Right lung (tissue), 10 donors: ENCODE measurements at places on chromosomes 7 and 10.

DNA sequence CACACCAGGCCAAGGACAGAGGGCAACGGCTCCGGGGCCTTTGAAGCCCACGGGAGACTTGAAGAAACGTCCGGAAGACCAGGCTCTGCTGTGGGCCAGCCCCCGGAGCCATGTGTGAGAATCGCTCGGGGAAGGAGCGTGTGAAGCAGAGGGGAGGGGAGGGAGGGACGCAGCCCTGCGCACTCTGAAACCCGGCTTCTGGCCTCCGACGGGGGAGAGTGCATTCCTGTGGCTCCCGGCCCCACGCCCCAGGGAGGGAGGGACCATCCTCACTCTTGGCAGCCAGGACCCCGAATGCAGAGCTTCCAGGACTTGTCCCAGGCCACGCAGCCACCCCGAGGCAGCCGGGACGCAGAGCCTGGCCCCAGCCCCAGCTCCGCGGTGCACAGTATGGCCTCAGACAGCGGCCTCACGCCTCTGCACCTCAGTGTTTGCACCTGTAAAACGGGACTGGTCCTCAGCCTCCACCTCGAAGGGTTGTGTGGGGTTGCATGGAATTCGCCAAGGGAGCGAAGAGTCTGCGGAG is 67.4 kb downstream of the PDGFA start:
- DNase-seq, result no peak

- no peak for DNase-seq
Observed at GRCh38 chr7:37494926-37495325, 46.3 kb upstream of the ELMO1 start.

DNA sequence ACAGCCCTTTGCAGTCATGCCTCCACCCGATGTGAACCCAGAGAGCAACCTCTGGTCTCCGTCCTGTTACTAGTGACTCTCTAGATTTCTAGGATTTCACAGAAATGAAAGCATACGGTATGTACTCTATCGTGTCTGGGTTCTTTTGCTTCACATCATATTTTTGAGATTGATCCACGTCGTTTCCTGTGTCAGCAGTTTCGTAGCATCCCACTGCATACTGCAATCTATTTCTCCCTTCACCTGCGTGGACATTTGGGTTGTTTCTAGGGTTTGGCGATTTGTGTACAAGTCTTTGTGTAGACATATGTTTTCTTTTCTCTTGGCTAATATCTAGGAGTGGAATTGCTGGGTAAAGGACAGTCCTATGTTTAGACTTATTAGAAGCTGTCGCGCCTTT is 119.8 kb upstream of the PCBD1 start:
- no peak for DNase-seq

DNA sequence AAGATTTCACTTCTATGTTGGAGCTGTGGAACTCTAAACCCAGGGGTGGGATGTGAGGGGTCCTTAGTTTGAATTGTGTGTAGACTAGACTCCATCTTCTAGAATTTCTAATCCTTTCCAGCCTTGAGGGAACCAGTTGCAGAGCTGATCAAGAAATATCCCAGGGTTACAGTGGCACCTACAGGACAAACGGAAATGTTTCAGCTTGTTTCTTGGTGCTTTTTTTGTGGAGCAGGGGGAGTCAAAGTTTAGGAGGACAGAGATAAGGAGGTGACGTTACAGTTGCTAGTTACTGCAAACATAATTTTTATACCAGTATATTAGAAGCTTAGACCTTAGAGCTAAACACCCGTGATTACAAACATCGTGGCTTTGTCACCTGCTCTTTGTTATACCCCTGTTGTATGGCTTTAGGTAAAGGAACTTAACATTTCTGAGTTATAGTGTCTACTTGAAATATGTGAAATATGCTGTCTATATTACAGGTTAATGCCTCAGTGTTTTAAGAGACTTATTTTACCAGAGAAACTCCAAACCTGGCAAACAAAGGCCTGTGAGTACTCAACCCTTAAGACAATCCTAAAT is 84.5 kb upstream of the DYNC1I1 start:
- DNase-seq, result no peak

DNA sequence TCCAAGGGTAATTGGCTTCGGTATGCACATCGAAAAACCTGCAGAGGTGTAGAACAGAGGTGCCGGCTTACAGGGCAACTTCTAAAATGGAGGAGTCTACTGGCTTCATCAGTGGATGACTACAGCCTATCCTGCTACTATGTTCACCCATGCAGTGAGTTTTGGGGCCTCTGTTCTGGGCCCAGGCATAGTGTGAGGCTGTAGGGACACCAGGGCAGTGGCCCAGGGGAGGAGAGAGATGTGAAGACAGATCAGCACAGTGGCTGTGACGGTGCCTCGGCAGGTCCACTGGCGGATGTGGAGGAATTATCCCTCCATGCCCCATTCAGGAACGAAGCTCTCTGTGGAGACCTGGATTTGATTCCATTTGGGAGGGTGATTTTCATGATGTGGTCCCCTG is 235.3 kb upstream of the MKI67 start:
- no peak for DNase-seq

DNA sequence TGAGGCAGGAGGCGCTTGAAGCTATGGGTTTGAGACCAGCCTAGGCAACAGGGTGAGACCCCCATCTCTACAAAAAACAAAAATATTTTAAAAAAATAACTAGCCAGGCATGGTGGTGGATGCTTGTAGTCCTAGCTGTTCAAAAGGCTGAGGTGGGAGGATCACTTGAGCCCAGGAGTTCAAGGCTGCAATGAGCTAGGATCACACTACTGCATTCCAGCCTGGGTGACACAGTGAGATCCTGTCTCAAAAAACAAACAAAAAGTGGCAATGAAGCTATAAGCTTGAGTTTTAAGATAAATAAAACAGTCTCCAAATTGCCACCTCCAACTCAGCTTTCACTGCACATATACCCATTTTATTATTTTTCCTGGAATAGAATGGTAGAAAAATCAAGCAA is 281.3 kb downstream of the IPMK start:
- DNase-seq, result no peak

DNA sequence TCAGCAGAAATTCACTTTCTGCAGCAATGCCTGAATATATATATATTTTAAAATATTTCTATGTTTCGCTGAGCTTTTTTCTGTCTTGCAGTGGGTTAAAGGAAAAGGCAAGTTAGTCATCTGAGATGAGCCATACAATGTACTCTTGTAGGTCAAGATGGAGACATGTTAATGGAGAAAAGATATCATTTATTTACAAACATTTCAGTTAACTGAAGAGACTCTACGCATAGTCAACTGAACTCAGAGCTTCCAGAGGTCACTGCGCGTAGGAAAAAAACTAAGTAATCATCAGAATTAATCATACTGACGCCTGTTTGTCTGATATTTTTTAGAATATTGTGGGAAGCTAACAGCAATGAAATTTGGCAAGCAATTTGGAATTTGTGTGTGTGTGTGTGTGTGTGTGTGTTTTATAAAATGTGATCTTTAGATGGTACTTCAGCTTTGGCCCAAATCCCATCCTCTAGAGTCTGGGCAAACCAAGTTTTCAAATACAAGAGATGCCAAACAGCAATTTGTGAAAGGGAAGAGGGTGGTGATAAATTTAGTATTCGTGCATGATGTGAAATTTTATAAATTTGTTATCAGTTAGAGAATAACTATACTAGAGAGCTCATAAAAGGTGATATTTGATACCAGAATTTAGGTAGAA is 193.9 kb upstream of the AGR3 start:
- no peak for DNase-seq

- no peak for DNase-seq
Observed at GRCh38 chr7:107157091-107157490, 11.7 kb upstream of the HBP1 start.

GRCh38 chr7:123552641-123553040 is 5.0 kb downstream of the NDUFA5 start:
- DNase-seq, result no peak

GRCh38 chr10:101569622-101570427 is 18.2 kb downstream of the POLL start:
- DNase-seq, result peak; percentile 65

GRCh38 chr7:112006071-112006470 is 200.1 kb downstream of the DOCK4 start:
- no peak for DNase-seq

DNA sequence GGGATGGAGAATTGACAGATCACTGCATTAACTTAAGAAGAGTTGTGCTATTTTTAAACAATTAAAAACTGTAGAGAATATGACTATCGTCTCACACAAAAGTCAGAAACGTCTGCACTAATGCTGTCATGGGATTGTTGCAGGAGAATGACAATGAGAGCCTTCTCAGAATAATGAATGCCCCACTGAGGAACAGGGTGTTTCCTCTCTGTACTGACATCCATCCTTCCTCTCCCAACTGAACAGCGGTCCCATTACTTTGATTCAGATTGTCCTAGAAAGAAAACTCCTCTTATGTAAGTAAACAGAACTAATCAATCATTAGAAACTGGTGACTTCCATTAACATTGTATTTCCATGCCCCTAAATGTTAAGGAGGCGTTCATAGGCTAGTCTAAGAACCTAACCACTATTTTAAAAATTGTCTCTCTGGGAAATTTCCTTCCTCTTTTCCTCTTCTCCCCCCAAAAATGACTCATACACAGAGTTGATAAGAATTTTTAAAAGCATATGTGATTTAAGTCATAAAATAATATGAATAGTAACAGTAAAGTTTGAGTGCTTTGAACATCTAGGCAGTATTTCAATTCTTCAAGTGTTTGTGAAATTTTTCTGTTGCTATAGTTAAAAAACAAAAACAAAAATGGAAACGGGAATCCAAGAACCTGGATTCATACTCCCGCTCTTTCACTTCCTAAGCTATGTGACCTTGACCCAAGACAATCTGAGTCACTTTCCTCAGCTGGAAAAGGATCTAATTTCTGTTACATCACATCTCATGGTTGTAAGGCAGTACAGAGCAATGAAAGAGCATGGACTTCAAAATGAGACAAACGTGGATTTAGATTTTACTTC is 12.7 kb upstream of the MACC1 start:
- DNase-seq, result no peak

GRCh38 chr10:77461636-77462296 is 175.8 kb downstream of the KCNMA1 start:
- no peak for DNase-seq

- no peak for DNase-seq
Observed at GRCh38 chr7:151824373-151824933, 52.5 kb downstream of the PRKAG2 start.

DNA sequence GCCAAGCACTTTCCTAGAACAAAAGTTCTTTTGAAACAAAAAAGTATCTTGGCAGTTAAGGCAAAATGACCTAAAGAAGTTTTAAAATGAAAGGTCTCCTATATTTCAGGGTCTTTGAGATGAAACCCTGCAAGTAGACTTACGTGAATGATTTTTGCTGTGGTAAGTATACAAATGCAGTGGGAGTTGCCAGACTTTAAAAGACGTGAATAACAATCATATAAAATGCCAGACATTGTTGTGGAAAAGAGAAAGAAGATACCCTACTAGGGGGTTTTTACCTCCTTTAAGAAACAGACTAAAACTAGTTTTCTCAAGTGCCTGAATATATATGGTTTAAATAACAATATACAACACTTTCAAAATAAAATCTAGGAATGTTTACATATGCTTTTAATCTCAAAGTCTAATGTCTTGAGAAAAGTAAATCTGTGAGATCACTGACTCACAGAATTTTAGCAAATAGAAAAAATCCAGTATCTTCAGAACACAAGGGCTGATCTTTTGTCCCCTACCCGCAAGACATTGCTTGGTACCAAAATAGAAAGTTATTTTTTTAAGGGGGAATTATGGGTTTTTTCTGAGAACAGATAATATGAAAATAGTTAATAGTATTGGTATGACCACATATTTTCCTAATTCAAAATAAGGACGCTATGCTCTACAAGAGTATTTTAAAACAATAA is 29.5 kb downstream of the LRRC17 start:
- DNase-seq, result no peak

DNA sequence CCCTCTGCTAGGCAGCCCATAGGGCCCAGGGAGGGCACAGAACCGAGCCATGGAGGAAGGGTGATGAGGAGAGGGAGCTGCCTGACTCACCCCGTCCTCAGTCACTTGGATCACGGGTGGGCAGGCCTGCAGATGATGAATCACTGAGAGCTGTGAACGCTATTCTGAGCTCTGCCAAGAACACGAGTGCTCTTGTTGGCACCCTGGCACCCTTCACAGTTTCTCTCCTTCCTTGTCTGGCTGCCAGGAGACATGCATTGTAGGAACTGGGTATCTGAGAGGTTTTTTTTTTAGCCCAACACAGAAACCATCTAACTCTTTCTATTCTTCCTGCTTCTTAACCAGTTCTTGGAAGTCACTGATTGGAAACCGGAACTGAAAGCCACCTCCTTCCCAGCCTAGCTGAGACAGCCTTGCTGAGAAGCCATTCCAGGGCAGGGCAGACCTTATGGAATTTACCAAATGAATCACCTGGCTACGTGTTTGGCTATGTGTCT is 82.1 kb downstream of the SLC37A3 start:
- peak; percentile 13 for DNase-seq

- no peak for DNase-seq
Observed at GRCh38 chr7:87223666-87224065, 4.1 kb upstream of the TMEM243 start.

- no peak for DNase-seq
Observed at GRCh38 chr7:13169356-13169755, 481.9 kb downstream of the ARL4A start.

GRCh38 chr10:27646604-27647175 is 98.9 kb downstream of the MKX start:
- no peak for DNase-seq

- DNase-seq, result no peak
Observed at GRCh38 chr10:102870221-102870620, 951 bp downstream of the AS3MT start.

- no peak for DNase-seq
Observed at GRCh38 chr10:14587540-14588083, 187.1 kb downstream of the FAM107B start.

- DNase-seq, result no peak
Observed at GRCh38 chr10:52368725-52369124, 54.6 kb downstream of the DKK1 start.

- peak; percentile 41 for DNase-seq
Observed at GRCh38 chr10:69801094-69801433, 642 bp upstream of the COL13A1 start.

- DNase-seq, result no peak
Observed at GRCh38 chr10:98006266-98006665, 24.2 kb downstream of the CRTAC1 start.

- DNase-seq, result no peak
Observed at GRCh38 chr7:78497728-78498427, 699.3 kb downstream of the PHTF2 start.

- DNase-seq, result no peak
Observed at GRCh38 chr7:154578336-154578735, 424.6 kb downstream of the PAXIP1 start.

- DNase-seq, result no peak
Observed at GRCh38 chr10:103472005-103472404, 7.0 kb downstream of the CALHM3 start.

- DNase-seq, result no peak
Observed at GRCh38 chr7:42414028-42414427, 177.0 kb upstream of the GLI3 start.
